ENCODE measurements at places on chromosomes 7 and 10. TPM values are rescaled to one million over a fixed set of nuclear protein-coding genes. Genes with fewer than 3 reads are reported as not detected.

DNA sequence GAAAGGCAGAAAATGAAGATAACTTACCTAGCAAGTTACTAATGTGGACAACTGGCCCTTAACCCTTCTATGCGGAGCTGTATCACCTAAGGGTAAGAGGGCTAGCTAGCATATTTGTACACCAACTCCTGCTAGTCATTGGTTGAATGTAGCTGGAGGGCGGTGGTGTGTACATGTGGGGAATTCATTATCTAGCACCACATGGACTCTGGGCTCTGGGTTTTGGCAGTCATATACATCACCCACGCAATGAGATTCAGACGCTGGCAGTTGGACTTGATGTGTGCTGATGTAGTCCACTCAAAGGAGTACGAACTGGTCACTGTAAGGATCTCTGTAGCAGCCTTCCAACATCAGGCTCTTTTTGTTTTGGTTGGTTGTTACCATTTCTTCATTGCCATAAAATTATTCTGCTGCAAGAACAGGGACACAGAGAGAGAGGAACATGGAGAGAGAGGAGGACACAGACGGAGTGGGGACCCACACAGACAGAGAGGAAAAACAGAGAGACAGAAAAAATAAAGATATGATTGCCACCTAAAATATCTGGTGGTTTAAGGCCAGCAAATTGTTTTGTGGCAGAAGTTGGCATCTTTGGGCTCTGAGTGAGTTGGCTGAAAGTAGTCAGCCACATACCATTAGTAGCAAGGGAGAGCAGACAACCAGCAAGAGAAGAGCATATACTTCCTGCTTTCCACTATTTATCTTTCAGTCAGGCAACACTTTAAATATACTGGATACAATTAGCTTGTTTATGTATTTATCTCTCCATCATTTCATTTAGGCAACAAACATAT is 76.7 kb upstream of the MTPN start:
- no peak for DNase-seq
- no peak overlapping the region for H3K27ac ChIP-seq
- H3K36me3 ChIP-seq, result peaks cover 12% of the 10 kb centered on the region
- no peaks in the 10 kb centered on the region for H3K27me3 ChIP-seq

- H3K4me1 ChIP-seq, result peaks cover 23% of the 10 kb centered on the region
- peak overlapping the region; percentile 73 for H3K27ac ChIP-seq
- peak overlapping the region; percentile 26 for H3K4me3 ChIP-seq
- peaks cover 8% of the 10 kb centered on the region for H3K36me3 ChIP-seq
- no peak for DNase-seq
- peaks cover 58% of the 10 kb centered on the region for H3K27me3 ChIP-seq
These were observed 2.3 kb downstream of the UNCX start for GRCh38 chr7:1234881-1235500.

GRCh38 chr7:1197997-1198625 is 34.6 kb upstream of the UNCX start:
- peaks cover 6% of the 10 kb centered on the region for H3K27me3 ChIP-seq
- H3K36me3 ChIP-seq, result no peaks in the 10 kb centered on the region
- DNase-seq, result no peak
- no peaks in the 10 kb centered on the region for H3K4me1 ChIP-seq
- no peak overlapping the region for H3K27ac ChIP-seq

DNA sequence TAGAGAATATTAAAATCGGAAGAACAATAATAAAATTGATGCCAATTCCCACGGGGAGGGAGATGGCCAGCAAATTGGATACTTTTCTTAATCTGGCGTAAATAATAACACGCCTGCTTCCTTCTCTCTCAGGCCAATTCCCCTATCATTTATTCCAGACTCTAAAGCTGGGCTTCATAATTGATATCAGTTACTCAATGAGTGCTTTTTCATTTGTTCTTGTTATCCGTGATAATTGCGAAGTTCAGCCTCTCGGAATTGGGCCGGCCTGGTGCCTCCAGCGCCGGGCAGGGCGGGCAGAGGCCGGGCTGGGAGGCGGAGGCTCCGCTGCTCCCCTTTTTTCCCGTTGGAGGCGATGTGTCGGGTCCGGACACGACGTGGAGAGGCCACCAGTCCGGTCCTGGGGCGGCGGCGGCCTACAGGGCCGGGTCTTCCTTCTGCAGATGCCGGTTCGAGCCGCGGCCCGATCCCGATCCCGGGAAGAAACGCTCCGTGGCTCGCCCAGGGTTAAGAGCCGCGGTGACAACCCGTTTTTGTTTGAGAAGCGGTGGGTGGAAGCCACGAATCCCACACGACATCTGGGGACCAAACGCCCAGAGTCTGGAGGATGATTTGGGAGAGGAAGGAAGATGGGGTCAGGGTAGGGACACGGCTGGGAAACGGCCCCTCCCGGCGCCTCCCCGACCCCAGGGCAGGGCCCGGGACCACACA is 13.6 kb downstream of the UNCX start:
- H3K4me1 ChIP-seq, result peaks cover 8% of the 10 kb centered on the region
- no peaks in the 10 kb centered on the region for H3K36me3 ChIP-seq
- no peak overlapping the region for H3K27ac ChIP-seq
- no peak for DNase-seq
- no peak overlapping the region for H3K4me3 ChIP-seq
- peaks cover 65% of the 10 kb centered on the region for H3K27me3 ChIP-seq

The HOXA3 gene
- total RNA-seq, result not detected

Data from activated CD4-positive, alpha-beta memory T cell treated with anti-CD3 and anti-CD28 coated beads for 36 hours (primary cell).